ENCODE measurements at places on chromosomes 2 and 18.

GRCh38 chr2:199902486-199903110 is 8.5 kb upstream of the C2orf69 start:
- DNase-seq: no peak

- no peak for DNase-seq
These were observed 436.2 kb downstream of the SUCLG1 start for GRCh38 chr2:84022810-84023431.

GRCh38 chr2:219537657-219538488 is 5.7 kb downstream of the CHPF start:
- no peak for DNase-seq

GRCh38 chr2:96541398-96542152 is 5.0 kb downstream of the ARID5A start:
- no peak for DNase-seq

- no peak for DNase-seq
These were observed 32.6 kb downstream of the SRSF7 start for GRCh38 chr2:38718601-38719000.

DNA sequence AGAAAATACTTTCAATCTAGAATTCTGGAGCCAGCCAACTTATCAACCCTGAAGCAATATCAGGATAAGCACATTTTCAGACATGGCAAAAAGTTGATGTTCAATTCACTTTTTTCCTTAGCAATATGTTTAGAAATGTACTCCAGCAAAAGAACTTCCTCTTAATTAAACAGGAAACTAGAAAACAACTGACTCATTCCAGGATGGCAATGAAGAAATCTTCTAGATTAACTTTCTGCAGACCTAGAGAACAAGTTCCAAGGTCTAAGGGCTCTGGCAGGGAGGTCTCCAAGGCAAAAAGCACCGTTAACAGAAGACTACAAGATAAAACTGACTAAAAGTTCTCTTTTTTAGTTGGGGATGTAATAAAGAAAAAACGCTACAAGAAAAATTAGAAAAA is 69.2 kb upstream of the VWC2L start:
- no peak for DNase-seq

GRCh38 chr2:23751747-23752265 is 175.1 kb downstream of the ATAD2B start:
- no peak for DNase-seq

- DNase-seq: no peak
These were observed 33.2 kb downstream of the MYO5B start for GRCh38 chr18:50161597-50162205.

DNA sequence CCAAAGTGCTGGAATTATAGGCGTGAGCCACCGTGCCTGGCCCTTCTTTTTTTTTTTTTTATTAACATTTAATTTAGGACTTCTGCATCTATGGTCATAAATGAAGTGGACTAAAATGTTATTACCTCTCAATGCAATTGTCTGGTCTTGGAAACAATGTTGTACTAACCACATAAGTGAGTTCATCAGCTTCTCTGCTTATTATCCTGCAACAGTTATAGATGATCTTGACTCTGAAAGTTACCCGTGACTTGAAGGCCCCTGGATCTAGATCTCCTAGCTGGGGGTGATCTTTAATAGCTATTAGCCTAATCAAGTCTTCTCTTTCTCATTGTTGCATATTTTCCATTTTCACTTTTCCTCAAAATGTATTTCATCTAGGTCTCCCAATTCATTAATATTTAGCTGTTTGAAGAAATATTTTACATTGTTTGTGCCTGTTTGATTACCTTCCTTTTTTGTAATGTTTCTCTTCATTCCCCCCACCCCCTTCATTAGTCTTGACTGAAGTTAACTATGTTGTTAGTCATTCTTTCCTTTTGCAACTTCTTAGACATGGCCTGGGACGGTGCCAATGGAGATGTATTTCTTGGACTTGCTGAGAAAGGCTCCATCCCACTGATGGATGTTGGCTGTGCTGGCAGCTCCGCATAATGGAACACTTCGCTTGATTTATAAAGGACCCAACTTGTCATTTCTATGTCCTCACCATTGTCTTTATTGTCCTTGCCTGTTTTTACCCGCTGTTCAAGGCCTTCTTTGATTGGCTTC is 141.6 kb upstream of the RIOK3 start:
- DNase-seq: no peak

DNA sequence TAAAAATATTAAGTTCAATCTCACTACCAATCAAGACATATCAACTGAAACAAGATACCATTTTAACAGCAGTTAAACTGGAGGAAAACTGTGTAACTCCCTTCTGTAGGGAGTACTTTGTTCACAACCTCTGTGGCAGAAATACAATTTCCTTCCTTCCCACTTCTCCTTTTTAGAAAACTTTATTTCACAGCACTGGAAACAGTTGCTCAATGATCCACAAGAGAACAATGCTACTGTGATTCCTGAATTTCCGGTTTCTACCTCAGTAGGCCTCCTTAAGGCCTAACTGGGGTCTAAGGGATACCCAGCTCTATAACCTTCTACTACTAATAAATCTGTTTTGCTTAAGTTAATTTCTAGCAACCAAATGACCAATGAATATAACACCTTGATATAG is 14.1 kb downstream of the TLK1 start:
- DNase-seq: no peak

DNA sequence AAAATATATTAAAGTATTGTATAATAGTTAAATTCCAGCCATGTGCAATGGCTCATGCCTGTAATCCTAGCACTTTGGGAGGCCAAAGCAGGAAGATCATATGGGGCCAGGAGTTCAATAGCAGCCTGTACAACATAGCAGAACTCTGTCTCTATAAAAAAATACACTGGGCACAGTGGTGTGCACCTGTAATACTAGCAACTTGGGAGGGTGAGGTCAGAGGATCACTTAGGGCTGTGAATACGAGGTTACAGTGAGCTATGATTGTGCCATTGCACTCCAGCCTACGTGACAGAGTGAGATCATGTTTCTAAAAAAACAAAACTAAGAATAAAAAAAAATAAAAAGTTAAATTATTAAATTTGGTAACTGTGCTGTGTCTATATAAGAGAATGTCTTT is 36.1 kb downstream of the ZRANB3 start:
- no peak for DNase-seq

DNA sequence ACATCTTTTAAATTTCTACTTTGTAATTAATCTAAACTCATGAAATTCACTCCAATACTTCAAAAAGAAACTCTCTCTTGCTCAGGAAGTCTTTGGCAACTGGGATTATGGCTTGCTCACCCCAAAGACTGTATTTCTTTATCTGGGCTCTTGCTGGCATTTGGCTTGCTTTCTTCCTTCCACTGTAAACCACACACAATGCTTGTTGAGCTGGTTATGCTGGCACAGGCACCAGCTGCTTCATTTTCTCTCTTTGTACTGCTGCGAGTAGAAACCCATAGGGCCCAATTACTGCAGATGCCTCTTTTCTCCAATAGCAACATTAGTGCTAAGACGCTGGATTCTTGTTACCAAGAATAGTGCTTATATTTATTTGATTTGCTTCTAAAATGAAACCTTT is 51.4 kb downstream of the SLC38A11 start:
- DNase-seq: no peak

DNA sequence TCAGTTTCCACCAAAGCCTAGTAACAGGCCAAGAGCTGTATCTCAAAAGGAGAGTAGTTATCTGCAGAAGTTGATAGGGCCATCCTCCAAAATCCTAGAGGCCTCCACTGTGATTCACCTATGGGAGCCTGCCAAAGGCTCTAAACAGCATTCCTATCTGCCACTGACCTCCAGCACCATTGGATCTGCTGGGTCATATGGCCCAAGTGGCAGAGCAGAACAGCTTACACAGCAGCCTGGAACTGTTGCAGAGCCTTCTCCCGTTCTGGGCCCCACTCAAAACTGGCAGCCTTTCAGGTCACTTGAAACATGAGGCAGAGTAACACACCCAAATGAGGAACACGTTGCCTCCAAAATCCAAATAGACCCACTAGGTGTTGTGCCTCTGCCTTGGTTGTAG is 345.2 kb upstream of the RND3 start:
- no peak for DNase-seq

DNA sequence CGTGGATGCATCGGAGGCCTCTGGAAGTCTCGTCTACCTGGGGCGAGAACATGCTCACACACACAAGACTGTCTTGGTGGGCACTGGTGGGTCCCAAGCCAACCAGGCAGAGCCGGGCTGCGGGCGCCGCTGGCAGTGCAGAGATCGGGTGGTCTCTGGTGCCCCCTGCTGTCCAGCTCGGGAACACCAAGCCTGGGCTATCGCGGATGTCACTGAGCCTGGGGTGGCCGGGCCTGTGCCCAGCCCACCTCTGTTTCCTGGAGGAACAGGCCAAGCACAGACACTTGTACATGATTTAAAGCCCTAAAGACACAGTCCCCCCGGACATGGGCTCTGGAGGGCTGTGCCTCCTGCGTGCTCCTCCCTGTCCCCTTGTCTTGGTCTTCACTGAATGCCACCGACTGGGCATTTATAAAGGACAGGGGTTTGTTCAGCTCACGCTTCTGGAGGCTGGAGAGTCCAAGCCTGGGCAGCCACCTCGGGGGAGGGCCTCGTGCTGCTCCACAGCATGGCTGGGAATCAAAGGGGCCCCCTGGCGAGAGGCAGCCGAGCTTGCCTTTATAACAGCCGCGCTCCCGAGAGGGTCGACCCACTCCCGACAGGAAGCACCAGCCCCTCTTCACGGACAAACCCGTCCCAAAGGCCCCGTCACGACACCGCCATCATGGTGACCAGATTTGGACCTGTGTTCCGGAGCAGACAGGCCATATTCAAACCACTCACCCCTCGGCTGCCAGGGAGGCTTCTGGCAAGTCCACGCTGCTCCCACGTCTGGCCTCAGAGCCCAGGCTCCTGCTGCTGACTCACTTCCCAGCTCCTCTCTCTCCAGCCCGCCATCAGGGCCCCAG is 3.6 kb upstream of the OTOS start:
- peak; percentile 95 for DNase-seq

GRCh38 chr18:48186131-48186766 is 222.9 kb downstream of the ZBTB7C start:
- DNase-seq: no peak

DNA sequence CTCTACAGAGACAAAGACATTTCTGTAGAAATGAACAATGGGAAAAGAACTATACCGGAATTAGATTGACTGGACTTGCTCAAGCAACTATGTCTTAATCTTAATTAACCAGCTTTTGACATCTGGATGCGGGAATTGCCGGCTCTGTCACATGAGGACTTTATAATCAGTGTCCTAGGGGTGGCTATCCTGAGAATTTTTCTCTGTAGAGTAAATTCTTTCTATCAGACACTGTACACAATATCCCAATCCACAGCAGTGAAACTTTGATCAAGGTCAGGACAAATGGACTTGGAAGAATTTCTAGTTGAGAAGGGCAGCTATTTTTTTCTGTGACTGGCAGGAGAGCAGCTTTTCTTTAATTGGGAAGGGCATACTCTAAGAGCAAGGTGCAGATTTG is 322.1 kb downstream of the HRH4 start:
- no peak for DNase-seq

DNA sequence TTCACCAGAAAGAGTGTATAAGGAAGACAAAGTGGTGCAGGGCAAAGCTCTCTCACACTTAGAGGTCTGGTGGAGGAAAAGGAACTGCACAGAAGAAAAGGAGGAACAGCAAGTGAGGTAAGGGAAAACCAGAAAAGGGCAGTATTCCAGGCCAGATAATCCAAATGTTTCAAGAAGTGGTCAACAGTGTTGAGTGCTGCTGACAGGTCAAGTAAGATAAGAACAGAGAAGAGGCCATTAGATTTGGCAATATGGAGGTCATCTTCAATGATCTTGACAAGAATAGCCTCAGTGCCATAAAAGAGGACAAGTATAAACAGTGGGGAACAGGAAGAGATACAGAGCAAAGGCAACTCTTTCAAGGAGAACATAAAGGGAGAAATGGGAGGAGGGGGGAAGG is 15.0 kb downstream of the ADD2 start:
- no peak for DNase-seq

- DNase-seq: no peak
These were observed 117.4 kb downstream of the FAM210A start for GRCh38 chr18:13608791-13609532.

GRCh38 chr2:160390544-160391455 is 102.8 kb downstream of the RBMS1 start:
- no peak for DNase-seq

Measured in mesothelial cell of epicardium (in vitro differentiated cells).